Stimulated activated CD4-positive, alpha-beta T cell treated with anti-CD3 and anti-CD28 coated beads, Interleukin-2, amount 100 ng/mL, for 24 hours (primary cell): ENCODE measurements at places on chromosomes 4 and X.

DNA sequence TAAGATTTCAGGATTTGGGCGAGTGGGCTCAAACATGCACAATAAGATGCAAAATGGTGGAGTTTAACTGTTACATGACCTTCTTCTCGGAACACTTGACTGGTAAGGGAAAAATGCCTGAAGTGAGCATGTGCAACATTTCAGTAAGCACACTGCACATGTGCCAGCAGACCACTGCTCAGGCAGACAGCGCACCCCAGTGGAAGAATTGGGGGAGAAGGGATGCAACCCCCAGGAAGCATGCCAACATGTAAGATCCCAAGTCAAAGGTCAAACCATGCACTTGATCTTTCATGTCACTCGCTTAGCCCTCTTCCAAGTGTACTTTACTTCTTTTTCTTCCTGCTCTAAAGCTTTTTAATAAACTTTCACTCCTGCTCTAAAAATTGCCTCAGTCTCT, 256.3 kb downstream of the CENPC start:
- no peak for DNase-seq

DNA sequence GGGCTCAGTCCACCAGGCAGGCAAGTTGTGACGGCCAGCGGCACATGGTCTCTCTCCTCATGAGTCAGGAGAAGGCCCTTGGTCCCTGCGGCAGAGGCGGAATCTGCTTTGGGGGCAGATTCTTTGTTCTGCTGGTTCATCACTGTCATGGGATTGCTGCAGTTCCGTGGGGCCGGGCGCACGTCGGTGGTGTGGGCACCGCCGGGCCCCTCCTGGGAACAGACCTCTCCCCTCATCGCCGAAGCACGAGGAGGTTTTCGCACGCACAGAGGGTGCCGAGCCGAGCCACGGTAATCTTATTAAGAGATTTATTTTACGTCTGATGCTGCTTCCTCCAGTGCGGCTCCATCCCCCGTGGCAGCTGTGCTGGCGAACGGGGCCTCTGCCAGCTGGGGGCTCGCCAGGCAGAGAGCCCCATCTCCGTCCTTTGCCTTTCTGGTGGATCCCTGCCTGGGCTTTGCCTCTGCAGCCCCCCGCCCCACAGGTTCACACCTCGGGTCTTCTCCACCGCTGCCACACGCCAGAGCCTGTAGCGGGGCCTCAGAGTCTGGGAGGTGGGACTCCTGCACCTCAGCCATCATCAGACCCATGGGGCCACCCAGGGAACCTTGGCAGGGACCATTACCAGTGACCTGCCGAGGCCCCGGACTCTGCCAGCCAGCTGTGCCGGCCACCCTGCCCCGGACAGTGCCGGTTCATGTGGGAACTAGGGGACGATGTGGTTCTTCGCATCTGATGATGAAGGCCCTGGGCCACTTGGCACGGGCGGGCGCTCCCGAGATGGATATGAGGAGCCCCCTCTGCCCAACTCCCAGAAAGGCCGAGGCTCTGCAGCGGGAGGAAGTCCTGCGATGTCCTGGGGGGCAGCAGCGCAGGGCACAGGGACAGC, 86.7 kb upstream of the NKX1-1 start:
- DNase-seq = no peak

DNA sequence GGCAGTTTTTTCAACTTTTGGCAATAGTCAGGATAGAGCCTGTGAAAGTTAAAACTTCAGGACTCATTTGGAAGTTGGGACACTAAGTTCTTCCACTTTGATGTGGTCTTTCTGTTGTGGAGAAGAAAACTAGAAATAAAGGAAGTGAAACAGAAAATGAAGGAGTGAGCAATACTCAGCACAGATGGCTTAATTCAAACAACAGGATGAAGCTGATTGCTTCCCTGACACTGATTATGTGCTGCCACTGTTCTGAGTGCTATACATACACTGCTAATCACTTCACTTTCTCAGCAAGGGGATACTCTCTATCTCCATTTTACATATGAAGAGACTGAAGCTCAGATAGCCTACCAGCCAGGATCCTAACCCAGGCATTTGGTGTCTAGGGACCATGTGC, 235.1 kb upstream of the CPEB2 start:
- DNase-seq = no peak

DNA sequence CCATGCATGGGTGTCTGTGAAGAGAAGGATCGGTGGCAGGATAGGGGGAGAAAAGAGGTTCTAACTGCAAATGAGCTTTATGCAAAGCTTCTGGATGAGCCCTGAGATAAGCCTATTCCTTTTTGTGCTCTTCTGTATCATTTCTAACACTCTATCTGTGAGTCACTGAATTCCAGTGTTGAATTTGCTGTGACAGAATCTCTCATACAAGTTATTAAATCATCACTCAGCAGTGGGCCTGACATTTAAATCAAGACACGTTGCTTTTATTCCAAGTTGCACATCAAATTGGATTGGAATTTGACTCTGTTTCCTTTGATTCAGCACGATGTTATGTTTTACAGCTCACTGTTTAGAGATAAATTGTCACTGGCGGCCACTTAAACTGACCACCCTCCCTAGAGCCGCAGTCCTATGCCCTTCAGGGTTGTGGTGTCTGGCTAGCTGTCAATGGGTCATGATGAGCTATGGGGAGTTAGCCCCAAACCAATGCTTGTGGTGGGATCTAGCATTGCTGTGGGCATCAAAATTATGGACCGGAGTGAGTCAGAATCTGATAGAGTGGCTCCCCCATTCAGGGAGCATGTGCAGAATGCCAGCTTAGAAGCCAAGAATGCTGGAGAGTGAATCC, 42.7 kb downstream of the LHFPL1 start:
- DNase-seq = no peak

GRCh38 chr4:87321888-87322287, 794 bp downstream of the HSD17B13 start:
- DNase-seq = no peak

DNA sequence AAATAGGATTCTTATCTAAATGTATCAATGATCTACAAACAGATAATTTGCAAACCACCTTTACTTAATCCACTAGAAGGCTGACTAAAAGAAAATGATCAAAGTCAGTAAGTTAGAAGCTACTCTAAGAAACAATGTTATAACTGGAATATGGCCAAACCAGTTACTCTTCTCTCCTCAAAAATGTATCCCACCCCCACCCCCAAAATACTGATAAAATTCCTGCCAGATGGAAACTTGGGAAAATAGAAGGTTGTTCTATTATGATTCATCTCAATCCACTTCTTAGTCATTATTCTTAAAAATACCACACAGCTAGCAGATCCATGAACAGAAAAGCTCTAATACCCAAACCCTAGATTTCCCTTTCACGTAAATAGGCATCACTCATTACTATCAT, 206.4 kb downstream of the KLHL13 start:
- no peak for DNase-seq

- peak; percentile 5 for DNase-seq
Observed at GRCh38 chrX:153226344-153227185, 47.5 kb downstream of the MAGEA1 start.
